ENCODE measurements at places on chromosomes 6 and 20. TPM values are rescaled to one million over a fixed set of nuclear protein-coding genes. Genes with fewer than 3 reads are reported as not detected.

The BMP7 gene
- polyA plus RNA-seq, result 1.0 TPM

- DNase-seq, result no peak
Observed at GRCh38 chr20:10369723-10370090, 64.3 kb downstream of the MKKS start.

DNA sequence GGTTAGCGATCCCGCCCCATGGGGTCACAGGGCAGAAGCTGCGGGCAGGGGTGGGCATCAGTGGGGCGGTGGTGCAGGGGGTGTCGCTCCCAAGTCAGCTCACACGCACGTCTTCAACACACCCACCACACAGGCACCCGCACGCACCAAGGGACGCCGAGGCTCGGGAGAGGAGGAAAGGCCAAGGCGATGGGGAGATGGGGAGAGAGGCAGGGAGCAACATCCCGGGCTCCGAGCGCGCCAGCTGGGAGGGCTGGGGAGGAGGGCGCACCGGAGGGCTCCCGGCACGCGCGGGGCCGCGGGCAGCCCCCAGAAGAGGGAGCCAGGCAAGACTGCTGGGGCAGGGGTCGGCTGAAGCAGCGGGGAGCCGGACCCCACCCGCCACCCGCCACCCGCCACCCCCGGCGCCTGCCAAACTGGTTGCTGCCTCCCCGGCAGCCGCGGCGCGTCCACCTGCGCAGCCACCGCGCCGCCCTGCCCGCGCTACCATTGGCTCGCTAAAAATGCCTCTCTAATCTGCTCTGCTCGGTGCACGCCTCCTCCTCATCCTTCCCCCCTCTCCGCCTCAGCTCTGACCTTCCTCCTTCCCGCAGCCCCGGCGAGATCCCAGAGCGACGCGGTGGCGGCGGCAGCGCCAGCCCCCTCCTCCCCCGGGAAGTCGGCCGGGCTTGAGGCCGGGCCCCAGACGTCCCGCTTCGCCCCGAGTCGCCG, at the start of gene PACSIN1:
Gene PACSIN1, plus strand, starts transcription at position 546 of the 711 bp plus-strand sequence. CDS start 60,230 bp downstream, outside the sequence.
- no peak for DNase-seq

The HLA-G gene
- polyA plus RNA-seq, result not detected

DNA sequence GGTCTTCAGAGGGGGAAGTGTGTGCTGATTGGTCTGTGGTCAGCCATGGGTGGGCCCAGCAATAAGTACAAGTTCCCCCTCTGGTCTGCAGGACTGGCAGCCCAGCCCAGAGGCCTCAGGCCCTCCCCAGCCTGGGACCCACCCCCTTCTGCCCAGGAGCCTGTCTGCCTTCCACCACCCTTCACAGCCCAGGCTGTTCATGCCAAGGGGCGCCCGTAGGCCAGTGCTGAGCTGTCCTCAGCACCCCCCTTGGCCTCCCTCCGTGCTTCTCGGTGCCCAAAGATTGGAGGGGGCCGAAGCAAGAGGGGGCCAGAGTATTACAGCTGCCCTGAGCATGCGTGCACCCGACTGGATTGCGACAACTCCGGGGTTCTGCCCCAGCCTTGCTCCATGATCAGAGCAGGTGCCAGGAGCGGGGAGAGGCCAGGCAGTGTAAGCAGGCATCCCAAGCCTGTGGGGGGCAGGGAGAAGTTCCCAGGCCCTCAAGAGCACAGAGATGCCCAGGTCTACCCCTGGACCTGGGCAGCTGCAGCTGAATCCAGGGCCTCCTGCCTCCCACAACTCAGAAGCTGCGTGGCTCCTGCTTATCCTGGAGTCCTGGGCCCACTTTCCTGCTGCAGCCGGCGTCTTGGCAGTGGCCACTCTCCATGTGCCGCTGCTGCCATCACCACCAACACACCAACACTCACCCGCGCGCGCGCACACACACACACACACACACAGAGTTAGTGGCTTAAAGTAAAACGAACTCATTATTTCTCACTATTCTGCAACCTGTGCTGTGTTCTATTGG, 33.3 kb downstream of the CST9L start:
- no peak for DNase-seq

The COL21A1 gene
- 43.9 TPM for polyA plus RNA-seq

GRCh38 chr6:82348130-82348529, 15.5 kb upstream of the TPBG start:
- no peak for DNase-seq

- DNase-seq, result no peak
Observed at GRCh38 chr6:137995371-137995770, 111.8 kb downstream of the PERP start.

The MRAP2 gene
- polyA plus RNA-seq, result not detected

DNA sequence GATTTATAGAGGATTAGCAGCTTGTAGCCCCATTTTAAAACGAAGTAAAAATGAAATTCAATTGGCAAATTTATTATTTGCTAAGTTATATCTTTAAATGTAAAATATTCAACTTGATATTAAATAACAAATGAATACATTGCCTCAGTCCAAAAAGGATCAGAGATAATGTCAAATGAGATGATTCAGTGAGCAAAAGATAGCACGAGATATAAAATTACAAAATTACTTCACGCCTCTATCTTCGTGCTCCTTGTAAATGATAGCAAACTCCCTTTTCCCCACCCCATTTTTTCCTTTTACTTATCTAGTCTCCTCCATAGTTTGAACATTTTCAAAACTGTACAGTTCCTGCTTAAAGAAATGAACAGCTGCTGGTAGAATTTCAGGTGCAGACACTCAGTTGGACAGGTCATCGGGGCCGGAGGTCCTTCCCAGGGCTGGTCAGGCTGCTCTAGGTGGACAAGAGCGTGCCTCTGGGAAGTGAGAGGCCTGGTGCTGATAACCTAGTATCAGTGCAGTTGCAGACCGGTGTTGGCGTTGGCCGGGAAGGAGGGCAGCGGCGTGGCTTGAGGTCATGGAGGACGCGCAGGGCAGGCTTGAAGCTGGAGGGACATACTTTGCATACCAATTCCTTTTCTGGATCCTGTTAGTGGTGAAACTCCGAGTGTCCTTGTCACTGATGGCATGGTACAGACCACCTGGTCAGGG, 83.9 kb downstream of the CDC5L start:
- peak; percentile 66 for DNase-seq

DNA sequence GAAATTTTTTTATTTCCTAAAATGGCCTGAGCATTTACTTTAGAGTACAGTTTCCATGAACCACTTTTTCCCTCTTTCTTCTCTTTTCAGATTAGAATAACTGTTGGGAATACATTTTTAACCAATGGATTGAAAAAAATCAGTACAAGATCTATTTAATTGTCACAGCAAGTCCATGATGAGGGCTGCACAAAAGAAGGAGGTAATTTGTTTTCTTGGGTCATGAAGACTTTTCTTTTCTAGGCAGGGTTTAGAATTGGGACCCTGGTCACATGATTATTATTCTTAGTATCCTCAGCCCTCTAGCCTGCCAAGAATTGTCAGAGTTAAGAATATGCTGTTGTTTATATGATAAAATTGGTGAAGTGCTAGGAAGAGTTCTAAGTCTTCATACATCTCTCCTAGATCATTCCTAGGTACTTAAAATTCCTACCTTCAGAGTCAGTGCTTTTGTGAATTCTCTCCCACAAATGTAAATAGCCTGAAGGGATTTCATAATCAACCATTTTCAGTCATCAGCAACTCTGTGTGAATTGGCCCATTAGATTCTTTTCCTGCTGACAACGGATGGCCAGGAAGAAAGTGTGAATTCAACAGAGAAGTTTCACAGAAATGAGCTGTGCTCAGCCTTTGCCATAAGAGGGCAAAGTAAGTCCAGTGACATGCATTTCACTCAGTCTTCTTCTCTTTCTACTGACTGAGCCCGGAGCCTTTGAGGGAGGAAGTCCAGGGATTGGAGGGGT, 32.4 kb upstream of the TPBG start:
- DNase-seq, result no peak

GRCh38 chr20:58555078-58555765, 40.0 kb upstream of the APCDD1L start:
- DNase-seq, result no peak

The LY6G6D gene
- not detected for polyA plus RNA-seq

The SLC52A3 gene
- polyA plus RNA-seq, result 1.7 TPM

The CTAGE9 gene
- not detected for polyA plus RNA-seq

- no peak for DNase-seq
Observed at GRCh38 chr20:532530-532929, 11.1 kb downstream of the CSNK2A1 start.

The TMC2 gene
- polyA plus RNA-seq, result not detected

DNA sequence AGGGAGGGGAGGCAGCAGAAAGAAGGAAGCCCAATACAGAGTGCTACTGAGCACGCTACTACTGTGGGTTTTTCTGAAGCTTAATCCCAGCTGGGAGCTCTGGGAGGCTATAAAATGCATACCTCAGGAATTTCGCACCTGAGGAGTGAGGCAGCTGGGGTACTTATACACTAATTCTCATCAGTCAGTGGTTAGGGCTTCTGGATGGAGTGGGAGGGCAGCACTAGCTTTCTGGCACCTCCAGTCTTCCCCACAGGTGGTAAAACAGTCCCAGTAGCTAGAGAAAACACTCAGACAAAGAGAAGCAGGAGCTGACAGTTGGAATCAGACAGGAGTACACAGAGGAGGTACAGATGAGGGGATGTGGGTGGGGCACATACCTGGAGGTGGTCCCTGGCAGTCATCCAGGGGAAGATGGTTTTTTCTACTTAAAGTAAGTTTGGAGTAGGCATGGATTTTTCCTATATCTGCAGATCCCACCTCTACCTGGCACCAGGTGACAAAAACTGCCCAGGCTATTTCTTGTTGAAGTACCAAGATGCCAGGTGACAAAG, 37.8 kb downstream of the CPXM1 start:
- no peak for DNase-seq

The GGT7 gene
- 22.1 TPM for polyA plus RNA-seq

The MMP24OS gene
- polyA plus RNA-seq, result 41.9 TPM

GRCh38 chr6:169173532-169174268, 79.9 kb downstream of the THBS2 start:
- no peak for DNase-seq

GRCh38 chr6:78936515-78936914, 69.2 kb downstream of the IRAK1BP1 start:
- no peak for DNase-seq

GRCh38 chr6:76275746-76276145, 203.3 kb upstream of the IMPG1 start:
- DNase-seq, result no peak

DNA sequence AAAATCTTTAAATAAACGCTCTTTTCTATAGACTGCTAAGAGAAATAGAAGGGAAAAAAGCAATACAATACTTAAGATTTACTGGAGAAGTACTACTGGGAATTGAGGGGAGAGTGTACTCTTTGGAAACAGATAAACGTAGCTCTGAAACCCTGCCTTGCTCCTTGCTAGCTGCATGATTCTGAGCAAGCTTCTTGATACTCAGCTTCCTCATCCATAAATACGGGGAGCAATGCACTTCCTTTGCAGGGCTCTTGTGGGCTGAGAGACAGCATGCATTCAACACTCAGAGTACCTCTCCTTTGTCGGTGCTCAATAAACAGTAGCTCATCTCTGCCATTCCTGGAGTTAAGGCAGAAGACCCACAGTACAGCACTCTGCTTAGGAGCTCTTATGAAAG, 159.7 kb downstream of the BTBD9 start:
- DNase-seq, result no peak

GRCh38 chr6:53461041-53461656, 83.8 kb downstream of the GCLC start:
- DNase-seq, result no peak

DNA sequence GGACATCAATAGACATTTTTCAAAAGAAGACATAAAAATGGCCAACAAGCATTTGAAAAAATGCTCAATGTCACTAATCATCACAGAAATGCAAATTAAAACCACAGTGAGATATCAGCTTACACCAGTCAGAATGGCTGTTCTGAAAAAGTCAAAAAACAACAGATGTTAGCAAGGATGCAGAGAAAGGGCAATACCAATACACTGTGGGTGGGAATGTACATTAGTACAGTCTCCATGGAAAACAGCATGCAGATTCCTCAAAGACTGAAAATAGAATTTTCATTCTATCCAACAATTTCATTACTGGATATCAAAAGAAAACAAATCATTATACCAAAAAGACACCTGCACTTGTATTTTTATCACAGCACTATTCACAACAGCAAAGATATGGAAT, 85.3 kb downstream of the DCDC2 start:
- no peak for DNase-seq

DNA sequence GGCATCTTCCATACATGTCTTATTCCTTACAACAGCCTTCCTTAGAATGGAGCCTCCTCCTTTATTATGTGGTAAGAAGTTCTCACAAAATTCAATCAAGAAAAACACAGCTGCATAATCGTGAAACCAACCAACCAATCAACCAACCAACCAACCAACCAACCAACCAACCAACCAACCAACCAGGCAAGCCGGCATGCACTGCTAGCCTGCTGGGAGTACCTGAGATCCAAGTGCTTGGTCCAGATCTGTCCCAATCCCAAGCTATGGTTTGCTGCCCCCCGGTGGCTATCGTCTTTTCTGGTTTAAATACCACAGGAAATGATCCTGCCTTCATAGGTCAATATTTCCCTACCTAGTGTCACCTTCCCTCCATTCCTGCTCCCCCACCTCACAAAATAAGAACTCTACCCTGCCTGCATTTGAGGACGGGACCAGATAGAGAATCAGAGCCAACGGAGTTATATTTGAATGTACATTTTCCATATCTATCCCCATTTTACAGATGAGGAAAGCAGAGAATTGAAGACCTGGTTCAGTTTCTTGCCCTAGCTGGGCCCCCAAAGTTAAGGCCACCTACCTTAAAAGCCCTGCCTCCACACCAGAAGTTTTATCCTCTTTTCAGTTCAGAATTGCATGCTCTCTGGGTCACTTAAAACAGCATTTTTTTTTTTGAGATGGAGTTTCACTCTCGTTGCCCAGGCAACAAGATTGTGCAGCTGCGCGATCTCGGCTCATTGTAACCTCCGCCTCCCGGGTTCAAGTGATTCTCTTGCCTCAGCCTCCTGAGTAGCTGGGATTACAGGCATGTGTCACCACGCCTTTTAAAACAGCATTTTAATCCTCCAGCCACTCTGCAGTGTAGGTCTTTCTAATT, 27.1 kb downstream of the RAB44 start:
- DNase-seq, result peak; percentile 42
